ENCODE measurements at places on chromosomes 6 and 20.

DNA sequence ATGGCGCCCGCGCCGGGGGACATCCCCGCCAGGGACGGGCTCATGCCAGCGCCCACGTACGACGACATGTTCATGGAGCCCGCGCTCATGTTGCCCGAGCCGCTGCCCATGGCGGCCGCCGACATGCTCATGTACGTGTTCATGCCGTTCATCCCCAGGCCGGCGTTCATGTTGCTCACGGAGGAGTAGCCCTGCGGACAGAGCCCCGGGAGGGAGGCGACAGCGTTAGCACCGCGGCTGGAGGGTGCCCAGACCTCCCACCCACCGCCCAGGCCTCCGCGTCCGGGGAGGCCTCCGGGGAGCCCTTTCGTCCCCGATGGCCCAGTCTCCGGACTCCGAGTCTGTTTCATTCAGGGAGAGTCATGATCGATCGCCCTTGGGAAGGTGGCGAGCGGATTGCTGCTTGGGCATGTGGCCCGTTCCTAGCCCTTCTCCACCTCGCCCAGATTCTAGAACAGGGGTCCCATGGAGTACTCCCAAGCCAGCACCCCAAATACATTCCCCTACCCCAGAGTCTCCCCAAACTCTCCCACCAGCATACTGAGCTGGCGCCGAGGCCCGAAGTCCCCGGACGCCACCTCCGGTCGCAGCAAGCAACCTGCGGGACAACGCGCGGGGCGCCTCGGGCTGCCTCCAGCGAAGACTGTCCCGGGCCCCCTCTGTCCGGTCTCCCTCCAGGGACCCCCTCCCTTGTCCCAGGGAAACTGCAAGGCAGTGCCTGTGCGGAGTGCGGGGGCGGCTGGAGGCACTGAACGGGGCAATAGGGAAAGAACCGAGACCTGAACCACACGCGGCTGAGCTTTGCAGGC lies 1.2 kb downstream of the FOXA2 start:
- DNase-seq, result no peak

- DNase-seq, result no peak
Measured at GRCh38 chr6:111462770-111463391, 20.1 kb downstream of the REV3L start.

- DNase-seq, result no peak
Measured at GRCh38 chr6:55917751-55918415, 42.5 kb upstream of the BMP5 start.

DNA sequence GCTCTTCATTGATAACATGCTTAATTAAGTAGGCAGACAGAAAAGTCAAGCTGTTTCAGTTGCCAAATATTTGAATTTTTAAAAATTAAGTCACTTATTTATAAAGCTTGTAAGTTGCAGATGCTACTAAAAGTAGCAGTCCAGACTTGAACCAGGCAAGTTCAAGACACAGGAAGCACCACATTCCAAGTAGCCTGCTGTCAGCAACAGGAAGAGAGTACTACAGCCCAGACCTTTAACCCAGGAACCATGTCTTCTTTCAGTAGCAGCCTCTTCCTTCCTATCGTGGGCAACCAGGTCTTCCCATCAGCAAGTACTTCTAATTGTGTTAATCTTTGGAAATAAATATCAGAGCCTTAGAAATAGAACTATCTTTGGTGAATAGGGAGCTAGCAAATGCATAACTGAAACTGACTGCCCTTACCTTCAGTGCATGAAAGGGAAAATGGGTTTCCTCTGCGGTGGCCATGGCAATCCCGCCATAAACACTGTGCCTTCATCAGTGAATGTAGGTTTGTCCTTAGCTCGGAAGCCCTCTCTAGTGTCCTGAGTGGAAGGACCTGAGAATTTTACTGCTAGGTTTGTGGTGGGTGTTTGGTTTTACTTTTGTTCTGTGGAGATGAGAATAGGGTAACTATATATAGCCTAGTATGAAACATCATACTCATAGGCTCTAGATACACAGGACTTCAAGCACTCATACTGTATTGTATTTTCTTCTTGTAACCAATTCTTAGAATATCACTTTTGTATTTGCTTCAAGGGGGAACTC lies 95.6 kb downstream of the SYCP2 start:
- DNase-seq, result no peak

DNA sequence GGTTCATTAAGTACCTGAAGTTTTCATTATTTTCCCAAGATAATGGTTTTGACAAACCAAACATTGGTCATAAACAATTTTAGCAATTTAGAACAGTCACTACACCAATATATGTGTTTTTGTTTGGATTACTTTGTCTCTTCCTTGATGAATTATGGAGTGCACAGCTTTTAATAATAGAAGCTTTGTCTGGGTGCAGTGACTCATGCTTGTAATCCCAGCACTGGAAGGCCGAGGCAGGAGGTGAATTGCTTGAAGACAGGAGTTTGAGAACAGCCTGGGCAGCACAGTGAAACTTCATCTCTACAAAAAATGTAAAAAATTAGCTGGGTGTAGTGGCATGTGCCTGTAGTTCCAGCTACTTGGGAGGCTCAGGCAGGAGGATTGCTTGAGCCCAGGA lies 89.4 kb upstream of the ANKEF1 start:
- DNase-seq, result no peak

GRCh38 chr20:32536851-32537656 lies 48.1 kb downstream of the NOL4L start:
- DNase-seq, result peak; percentile 40

Data from KG1 (cell line).